ENCODE measurements at places on chromosomes 6 and 20.
A peak's percentile ranks its signal among the peaks of the same experiment; 100 is the strongest.

GRCh38 chr6:37653229-37653628 is 44.5 kb downstream of the MDGA1 start:
- no peak for DNase-seq

DNA sequence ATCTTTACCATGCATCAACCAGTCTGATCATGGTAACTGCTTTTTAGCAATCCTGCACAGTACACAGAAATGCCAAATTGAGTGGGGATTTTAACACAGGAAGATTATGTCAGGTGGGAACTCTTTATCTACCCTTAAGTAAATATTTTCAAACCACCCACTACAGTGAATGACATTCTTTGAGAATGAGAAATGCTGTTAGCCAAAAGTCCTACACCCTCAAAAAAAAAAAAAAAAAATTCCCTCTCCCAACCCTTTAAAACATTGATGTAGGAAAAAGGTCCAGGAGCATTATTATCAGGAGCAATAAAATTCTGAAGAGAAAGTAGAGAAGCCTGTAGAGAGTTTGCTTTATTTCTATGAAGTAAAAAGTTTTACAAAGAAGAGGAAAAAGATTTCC is 307.2 kb upstream of the THEMIS start:
- no peak for DNase-seq

DNA sequence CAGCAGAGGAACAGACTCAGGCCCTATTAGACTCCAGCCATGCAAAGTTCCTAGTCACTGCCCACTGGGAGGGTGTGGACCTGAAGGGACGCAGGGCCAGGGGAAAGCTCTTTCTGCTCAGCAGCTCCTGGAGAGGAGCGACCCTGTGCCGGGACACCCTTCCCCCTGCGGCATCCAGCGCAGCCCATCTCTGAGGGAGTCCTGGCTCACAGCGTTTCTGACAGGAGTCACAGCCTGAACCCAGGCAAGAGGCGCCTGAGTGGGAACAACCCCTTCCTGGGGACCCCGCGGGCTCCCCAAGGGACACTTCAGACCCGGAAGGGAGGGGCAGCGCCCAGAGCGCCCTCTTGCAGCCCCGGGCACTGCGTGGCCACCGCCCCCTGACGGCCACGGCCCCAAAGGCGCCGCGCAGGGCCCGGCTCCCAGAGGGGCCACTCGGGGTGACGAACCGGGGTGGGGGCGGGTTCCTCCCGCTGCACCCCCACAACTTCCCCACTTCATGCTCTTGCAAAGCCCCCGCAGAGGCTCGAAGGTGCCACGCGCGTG is 862 bp downstream of the UCKL1 start:
- no peak for DNase-seq

- DNase-seq = no peak
Observed at GRCh38 chr6:2008383-2008976, 236.9 kb downstream of the GMDS start.

DNA sequence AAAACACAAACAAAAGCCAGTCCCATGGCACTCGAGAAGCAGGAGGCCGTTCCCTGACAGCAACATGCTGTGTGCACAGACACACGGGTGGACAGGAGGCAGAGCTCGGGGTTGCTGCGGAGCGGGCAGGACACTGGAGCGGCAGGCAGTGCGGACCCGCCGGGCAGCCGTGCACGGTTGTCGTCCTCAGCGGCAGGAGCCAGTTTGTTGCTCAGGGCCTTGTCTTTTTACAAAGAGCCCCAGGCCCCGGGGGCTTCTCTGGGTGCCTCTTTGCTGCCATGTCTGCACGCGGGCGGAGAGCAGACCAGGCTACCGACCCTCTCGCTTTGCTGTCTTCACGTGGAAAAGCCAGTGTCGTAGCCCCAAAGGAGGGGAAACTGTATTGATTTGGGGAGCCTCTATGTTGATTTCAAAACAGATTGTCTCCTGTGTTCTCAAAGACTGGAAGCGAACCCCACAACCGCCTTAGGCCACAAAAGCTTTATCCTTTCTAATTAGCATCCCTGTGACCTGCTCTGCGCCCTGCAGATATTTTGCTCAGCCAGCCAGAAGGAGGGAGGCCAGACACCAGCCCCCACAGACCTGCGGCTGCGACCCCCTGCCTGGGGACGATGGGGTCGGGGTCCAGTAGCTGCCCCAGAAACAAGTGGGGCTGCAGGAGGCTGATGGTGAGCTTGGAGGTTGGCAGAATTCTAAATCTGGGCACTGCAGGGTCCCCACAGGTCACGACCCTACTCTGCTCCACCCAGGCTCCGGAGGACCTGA is 50.2 kb downstream of the ERMARD start:
- no peak for DNase-seq

DNA sequence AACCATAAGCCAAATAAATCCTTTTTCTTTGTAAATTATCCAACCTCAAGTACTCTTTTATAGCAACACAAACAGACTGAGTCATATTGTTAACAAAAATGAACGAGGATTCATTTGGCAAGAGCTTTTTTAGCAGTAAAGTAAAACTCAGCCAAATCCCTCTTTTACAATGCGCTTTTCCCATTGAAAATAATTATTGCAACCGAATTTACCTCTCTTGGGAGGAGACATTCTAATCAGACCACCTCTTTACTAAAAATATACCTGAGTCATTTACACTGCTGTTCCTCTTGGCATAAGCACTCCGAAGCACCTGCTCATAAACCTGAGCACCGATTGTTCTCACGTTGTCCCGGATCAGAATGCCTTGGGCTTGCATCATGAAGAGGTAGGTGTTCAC is 57.4 kb downstream of the B4GALT5 start:
- DNase-seq = no peak

GRCh38 chr20:32572271-32572968 is 12.7 kb downstream of the NOL4L start:
- DNase-seq = no peak

- DNase-seq = peak; percentile 62
Observed at GRCh38 chr6:101393829-101394251, 332 bp downstream of the GRIK2 start.

DNA sequence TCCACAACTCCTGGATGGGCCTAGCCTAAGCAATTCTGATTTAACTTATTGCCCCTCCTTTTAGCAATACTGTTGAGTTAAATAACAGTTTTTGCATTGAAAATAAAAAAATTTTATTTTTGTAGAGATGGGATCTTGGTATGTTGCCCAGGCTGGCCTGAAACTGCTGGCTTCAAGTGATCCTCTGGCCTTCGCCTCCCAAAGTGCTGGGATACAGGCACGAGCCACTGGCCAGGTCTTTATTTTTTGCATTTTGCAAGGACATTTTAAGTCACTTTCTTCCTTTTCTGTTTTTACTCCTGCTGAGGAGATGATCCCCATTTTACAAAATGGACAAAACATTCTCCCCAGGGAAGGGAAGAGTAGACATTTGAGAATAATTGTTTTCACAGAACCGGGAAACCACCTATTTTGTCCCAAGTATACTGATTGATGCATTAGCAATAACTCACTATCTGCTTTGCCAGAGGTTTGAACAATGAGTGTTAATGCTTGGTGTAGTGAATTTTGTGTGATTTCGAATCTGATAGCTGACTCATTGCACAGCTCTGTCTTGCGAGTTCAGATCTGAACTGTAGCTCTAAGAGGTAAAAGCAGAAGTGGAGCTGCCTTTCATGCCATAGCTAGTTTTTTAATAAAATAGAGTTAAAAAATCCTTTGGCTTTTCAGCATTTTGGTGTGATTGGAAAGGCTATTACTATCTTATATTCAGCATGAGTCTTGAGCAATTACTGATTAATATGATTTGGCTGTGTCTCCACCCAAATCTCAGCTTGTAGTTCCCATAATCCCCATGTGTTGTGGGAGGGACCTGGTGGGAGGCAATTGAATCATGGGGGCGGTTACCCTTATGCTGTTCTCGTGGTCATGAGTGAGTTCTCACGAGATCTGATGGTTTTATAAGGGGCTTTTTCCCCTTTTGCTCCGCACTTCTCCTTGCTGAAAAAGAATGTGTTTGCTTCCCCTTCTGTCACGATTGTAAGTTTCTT is 20.9 kb downstream of the IGF2R start:
- no peak for DNase-seq

- no peak for DNase-seq
Observed at GRCh38 chr20:24768713-24769601, 180.1 kb upstream of the CST7 start.

GRCh38 chr20:6180531-6180930 is 57.7 kb upstream of the FERMT1 start:
- DNase-seq = no peak

DNA sequence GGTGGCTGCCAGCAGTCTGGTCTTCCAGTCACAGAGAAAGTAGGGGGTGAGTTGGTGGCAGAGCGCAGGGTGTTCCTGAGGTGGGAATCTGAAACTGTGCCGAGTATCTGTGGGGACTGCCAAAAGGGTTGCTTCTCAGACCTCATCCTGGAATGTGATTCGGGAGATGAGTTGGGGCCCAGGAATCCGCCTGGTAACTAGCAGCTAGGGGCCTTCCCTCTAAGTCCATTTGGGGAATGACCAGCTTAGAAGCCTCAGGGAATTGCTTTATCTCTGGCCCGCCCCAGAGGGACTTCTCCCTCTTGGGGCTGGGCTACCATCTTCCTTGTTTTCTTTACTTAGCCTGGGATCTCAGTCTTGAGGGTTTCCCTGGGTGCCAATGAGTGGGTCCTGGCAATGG is 49.6 kb downstream of the MOCS1 start:
- no peak for DNase-seq

DNA sequence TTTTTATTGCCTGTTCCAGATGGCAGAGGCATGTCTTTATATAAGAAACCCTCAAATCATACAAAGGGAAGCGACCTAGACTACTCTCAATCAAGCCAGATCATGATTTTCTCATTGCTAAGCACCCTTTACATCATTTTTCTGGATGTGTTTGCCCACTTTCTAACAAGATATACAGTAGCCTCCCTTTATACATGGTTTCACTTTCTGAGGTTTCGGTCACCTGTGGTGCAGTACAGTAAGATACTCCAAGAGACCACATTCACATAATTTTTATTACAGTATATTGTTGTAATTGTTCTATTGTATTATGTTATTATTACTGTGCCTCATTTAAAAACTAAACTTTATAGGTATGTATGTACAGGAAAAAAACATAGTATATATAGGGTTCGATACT is 23.6 kb downstream of the TOMM6 start:
- DNase-seq = no peak

GRCh38 chr20:19070681-19071445 is 141.6 kb upstream of the SLC24A3 start:
- DNase-seq = no peak

GRCh38 chr6:128512296-128512695 is 8.1 kb downstream of the PTPRK start:
- DNase-seq = no peak

DNA sequence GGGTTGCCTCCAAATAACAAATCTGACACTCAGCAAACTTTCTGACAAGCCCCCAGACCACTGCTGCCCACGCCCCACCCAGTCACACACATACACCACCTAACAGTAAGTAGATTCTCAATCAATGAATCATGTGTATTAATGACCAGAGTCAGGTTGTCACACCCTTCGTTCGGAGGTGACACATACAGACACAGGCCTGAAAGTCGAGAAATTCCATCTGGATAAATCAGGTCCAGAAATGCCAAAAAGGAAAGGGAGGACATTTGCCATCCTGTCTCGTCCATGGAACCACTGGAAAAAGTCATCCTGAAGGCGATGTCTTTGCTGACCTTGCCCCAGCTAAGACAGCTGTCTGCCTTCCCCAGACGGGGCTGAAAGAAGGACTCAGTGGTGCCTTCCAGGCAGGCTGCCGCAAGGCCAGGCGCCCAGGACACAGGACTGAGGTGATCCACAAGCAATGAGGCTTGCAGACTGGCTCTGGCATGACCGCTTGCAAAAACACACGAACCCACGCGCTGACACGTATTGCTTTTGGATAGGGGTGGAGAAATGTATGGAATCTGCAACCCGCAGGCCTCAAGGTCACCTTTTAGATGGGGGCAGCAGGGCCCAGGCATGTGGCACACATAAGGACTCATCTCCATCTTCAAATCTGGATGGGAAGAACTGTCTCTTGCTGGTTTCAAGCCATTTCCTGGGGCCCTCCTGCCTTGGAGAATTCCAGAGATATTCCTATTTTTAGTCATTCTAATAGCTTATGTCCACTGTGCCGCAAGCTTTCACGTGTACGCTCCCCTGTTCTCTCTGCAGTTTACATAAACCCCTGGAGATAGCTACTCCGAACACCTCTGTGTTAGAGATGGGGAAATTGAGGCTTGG is 9.0 kb downstream of the NFATC2 start:
- no peak for DNase-seq

DNA sequence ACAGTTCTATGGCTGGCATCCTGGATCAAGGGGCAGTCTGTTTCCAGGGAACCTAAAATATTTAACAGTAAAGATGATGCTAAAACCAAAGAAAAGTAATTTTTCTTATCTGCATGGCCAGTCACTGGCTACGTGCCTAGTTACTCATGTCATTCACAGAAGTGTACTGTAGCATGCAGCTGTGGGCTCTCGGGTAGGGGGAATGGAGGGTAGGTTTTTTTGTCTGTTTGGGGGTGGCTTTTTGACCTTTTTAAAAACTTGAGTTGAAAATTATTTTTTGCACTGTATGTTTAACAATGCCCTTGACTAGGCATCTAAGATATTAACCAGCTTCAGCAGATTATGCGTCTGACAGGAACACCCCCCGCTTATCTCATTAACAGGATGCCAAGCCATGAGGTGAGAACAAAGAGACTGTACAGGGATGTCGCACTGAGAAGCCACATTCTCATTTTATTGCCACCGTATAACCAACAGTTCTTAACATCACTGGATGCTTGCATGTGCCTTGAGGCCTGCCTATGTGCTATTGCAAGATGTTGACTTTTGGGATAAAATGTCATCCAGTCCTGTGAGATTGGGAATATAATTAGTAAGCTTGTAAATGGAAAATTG is 30.3 kb upstream of the MAPK13 start:
- DNase-seq = no peak

GRCh38 chr20:32021091-32021490 is 10.9 kb downstream of the CCM2L start:
- no peak for DNase-seq

- DNase-seq = no peak
Observed at GRCh38 chr20:34512955-34513419, 3.2 kb upstream of the DYNLRB1 start.

DNA sequence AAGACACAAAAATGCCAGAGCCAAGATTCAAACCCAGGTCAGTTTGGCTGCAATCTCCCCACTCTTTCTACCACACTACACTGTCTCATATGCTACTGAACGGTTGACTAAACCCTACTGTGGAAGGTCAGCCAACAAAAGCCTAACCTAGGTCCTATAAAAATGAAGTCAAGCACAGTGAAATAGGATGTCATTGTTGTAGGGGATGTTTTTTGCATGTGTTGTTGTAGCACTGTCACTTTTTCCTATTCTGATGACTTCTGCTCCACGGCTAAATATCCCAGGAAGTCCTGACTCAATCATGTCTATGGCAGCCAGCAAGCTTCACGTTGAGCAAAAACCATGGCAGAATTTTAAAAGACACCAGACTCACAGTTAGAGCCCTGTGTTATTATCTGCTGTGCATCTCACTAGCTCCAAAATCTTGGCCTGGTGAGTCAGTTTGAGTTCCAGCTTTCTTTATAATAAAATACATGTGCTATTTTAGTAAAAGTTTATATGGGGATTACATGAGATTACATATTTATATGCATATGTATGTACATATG is 322.1 kb upstream of the NT5E start:
- no peak for DNase-seq

DNA sequence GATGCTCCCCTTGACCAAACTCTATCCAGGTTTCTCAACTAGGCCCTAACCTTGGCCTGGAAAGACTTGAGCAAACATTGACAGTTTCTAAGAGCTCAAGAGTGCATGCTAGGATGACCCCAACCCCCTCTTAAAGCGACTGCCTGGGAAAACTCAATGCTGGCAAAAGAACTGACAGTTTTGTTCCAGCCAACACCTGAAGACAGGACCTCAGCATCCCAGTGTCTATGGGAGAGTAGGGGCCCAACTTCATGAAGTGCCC is 119.9 kb downstream of the ZMYND8 start:
- no peak for DNase-seq

All from NCI-H1092 treated with DMSO at 0.1 percent for 48 hours (cell line).